ENCODE measurements at places on chromosomes 2 and 18. TPM values are rescaled to one million over a fixed set of nuclear protein-coding genes. Genes with fewer than 3 reads are reported as not detected.
A peak's percentile ranks its signal among the peaks of the same experiment; 100 is the strongest.

The MRPL44 gene
- 64.9 TPM for total RNA-seq

The KIF5C gene
- 1.1 TPM for total RNA-seq

The CCDC102B gene
- total RNA-seq, result 1.1 TPM

DNA sequence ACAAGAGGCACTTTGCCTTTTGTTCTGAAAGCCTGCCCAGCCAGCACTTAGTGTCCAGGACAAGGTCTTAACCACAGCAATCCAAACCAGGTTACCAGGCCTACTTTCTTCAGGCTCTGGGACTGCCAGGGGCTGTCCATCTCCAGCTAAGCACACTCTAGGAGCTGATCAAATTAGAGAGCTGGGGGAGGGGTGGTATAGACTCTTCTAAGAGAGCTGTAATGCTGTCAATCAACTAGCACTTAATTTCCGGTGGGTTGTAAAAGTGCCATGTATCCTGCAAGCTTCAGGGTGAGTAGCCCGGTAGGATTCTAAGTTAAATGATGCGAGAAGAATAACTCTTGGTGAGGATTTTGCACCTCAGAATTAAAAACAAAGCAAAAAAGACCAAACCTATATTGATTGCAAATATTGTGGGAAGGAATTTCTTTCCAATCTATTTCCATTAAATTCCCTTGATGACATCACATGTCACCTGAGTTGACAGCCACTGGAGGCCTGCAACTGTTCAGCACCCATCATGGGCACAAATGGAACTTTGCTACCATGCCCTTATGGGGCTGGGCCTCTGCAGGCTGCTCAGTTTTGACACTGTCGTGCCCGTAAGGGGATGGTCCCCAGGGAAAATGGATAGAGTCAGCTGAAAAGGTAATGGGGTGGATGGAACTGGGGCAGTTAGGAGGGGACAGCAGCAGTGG, 8.7 kb upstream of the COX7A2L start:
- H3K4me3 ChIP-seq, result no peak overlapping the region
- H3K4me1 ChIP-seq, result peaks cover 18% of the 10 kb centered on the region
- no peak overlapping the region for H3K27ac ChIP-seq
- no peaks in the 10 kb centered on the region for H3K27me3 ChIP-seq
- H3K36me3 ChIP-seq, result no peaks in the 10 kb centered on the region
- no peak for DNase-seq

GRCh38 chr2:219627103-219628100, at the start of gene SLC4A3:
Gene SLC4A3, plus strand, starts transcription at chr2:219627630. Its CDS starts 363 bp downstream, at chr2:219627993.
- H3K27me3 ChIP-seq, result no peaks in the 10 kb centered on the region
- no peaks in the 10 kb centered on the region for H3K36me3 ChIP-seq
- peak; percentile 58 for DNase-seq
- H3K4me1 ChIP-seq, result no peaks in the 10 kb centered on the region
- H3K27ac ChIP-seq, result peak within 1 kb of the TSS; percentile 39
- peak within 1 kb of the TSS; percentile 58 for H3K4me3 ChIP-seq

DNA sequence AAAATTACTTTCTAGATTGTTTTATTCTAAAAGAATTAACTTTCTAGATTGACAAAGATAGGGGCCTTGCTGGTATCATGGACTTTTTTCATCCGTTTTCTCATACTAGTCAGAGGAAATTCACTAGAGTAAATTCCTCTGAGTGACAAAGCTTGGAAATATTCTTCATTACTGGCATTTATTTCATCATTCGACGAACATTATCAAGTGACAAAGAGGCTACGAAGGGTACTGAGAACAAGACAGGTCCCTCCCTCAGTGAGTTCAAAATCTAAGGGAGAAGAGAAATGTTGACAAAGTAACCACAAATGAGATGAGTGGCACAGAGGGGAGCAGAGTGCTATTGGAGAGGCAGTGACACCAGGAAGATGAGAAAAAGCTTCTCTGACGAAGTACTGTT, 4.3 kb downstream of the EPG5 start:
- no peaks in the 10 kb centered on the region for H3K4me1 ChIP-seq
- H3K4me3 ChIP-seq, result no peak overlapping the region
- no peak overlapping the region for H3K27ac ChIP-seq
- no peaks in the 10 kb centered on the region for H3K27me3 ChIP-seq

DNA sequence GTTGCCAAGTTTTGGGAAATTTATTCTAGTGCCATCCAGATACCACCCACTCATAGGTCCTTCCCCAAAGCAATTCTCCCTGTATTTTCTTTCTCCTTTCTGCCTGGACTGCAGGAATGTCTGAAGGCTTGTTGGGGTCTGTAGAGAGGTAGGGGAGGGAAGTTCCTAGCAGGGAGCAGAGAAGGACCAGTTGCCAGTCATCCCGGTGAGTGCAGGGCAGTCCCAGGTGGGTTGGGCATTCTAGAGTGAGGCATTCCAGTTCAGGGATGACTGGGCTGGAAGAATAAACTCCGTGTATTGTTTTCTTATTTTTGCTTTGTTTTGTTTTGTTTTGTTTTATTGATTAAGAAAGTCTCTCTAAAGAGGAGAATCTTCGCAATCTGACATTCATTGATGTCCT, 58.1 kb downstream of the SPATS2L start:
- H3K36me3 ChIP-seq, result no peaks in the 10 kb centered on the region
- no peaks in the 10 kb centered on the region for H3K27me3 ChIP-seq
- no peak overlapping the region for H3K4me3 ChIP-seq
- H3K4me1 ChIP-seq, result peaks cover 26% of the 10 kb centered on the region
- H3K27ac ChIP-seq, result no peak overlapping the region
- DNase-seq, result no peak

DNA sequence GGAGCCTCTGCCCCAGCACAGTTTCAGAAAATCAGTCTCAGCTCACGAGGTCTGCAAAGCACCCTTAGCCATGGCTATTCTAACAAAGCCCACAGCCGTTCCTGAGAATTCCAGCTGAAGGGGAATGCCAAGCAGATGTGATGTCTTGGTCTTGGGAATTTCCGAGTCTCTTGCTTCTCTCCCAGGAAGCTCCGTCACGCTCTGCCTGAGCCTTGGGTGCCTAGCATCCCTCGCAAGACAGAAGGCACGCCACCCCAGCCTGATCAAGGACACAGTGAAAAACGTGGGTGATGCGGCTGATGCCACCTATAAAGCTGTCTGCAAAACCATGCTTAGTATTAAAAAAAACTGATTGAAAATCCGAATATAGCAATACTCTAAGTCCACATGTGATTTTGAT, 254.6 kb downstream of the SH3BP4 start:
- no peaks in the 10 kb centered on the region for H3K4me1 ChIP-seq
- no peak overlapping the region for H3K4me3 ChIP-seq
- no peaks in the 10 kb centered on the region for H3K27me3 ChIP-seq
- H3K27ac ChIP-seq, result no peak overlapping the region
- DNase-seq, result no peak

- no peaks in the 10 kb centered on the region for H3K27me3 ChIP-seq
- H3K27ac ChIP-seq, result no peak overlapping the region
- no peaks in the 10 kb centered on the region for H3K4me1 ChIP-seq
- DNase-seq, result no peak
- no peaks in the 10 kb centered on the region for H3K36me3 ChIP-seq
These were observed 298.2 kb upstream of the NXPH2 start for GRCh38 chr2:139078376-139078775.

Measured in Caco-2 (cell line).